Kasumi-1 (cell line): ENCODE measurements at places on chromosomes 16 and 17.

GRCh38 chr17:36625188-36625587, 23.8 kb downstream of the MRM1 start:
- no peak for DNase-seq

DNA sequence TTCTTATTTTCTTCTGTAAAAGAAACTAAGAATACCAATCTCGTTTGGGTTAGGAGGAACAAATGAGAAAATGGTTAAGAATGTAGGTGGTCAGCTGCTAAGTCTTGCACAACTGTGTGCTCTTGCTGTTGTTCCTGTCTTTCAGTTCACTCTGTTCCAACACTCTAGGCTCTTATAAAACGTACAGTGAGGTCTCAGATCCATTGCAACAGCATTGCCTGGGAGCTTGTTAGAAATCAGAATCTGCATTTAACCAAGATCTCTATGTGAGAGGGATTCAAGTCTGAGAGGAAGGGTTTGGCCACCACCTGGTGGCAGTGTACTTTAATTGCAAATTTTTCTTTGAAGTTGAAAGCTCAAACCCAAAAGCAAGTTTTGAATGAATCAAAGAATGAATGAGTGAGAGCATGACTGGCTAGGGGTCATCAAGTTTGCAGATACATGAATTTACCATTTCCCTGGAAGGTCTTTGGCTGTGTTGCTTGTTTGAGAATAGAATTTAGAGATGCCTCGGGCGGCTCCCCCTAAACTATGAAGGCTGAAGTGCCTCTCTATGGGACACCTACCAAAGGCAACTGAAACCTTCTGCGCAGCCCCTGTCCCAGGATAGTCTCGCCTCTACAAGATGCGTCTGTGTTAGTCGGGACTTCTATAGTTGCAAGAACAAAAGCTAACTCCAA, 2.5 kb downstream of the ALOX15B start:
- peak; percentile 48 for DNase-seq

GRCh38 chr17:41178843-41179616, 1.0 kb upstream of the KRTAP4-2 start:
- no peak for DNase-seq

- DNase-seq: peak; percentile 36
Observed at GRCh38 chr17:32553168-32553567, 66.4 kb downstream of the CDK5R1 start.

DNA sequence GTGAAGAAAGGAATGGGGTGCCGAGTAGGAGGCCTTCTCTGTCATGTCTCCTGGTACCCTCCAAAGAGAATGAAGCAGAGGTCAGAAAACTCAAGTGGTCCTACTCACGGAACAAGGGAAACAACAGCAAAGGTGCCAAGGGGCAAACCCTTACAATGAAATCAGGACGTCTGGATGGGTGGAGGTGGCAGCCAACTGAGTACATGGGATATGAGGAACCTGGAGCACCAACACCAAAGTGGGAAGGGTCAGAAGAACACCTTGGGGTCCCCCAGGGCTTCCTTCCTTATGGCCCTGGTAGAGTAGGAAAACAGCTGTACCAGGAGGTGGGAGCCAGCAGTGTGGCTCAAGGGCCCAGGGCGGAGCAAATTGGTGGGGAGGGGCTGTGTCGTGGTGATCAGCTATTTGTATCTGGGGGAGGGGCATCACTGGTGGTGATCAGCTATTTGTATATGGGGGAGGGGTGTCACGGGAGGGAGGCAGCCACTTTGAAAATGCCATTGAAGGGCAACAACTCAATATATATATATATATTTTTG, 643 bp downstream of the HIGD1B start:
- DNase-seq: no peak

GRCh38 chr17:47291242-47291873, 32.4 kb upstream of the EFCAB13 start:
- no peak for DNase-seq

DNA sequence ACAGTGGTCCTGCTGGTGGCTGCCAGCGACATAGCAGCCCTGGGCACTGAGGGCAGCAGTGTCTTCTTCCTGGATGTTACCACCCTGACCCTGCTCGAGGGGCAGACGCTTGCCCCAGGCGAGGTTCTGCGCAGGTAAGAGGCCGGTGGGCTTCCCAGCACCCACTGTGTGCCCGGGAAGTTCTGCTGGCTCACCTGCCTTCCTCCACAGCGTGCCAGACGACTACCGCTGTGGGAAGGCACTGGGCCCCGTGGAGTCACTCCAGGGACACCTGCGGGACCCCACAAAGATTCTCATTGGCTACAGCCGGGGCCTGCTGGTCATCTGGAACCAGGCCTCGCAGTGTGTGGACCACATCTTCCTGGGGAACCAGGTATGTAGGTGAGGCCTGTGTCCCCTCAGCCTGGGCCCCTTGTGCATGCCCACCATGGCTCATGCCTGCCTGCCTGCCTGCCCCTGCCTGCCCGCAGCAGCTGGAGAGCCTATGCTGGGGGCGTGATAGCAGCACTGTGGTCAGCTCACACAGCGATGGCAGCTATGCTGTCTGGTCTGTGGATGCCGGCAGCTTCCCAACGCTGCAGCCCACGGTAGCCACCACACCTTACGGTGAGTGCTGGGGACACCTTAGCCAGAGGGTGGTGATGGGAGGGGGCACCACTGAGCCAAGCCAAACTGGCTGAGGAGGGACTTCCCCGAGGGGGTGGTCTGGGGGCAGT, 8.5 kb downstream of the LLGL1 start:
- DNase-seq: no peak

- no peak for DNase-seq
Observed at GRCh38 chr17:823501-823902, 41.3 kb downstream of the MRM3 start.

DNA sequence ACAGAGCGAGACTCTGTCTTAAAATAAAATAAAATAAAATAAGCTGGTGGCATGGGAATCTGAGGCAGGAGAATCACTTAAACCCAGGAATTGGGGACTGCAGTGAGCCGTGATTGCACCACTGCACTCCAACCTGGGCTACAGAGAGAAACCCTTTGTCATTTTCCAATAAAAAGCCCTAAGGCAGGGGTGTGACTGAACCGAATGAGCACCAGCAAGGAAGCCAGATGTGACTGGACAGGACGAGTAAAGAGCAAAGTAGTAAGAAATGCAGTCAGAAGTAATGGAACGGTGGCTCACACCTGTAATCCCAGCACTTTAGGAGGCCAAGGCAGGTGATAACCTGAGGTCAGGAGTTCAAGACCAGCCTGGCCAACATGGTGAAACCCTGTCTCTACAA, 3.8 kb upstream of the RPL23 start:
- DNase-seq: no peak

DNA sequence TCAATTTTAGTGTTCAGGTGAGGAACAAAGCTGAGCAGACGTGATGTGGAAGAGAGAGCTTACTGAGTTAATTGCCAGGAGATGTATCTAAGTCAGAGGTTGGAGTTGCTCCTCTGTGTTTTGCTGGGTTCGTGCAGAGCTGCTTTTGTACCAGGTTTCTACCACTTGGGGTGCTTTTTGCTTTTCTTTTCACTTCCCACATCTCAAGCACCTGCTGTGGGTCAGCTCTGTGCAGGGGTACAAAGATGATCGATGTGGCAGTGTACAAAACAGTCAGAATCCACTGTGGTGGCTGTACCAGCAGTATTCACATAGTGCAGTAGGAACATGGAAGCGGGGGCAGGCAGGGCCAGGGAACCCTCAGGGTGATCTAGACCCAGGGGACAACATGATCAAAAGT, 14.8 kb downstream of the UNK start:
- DNase-seq: no peak

- no peak for DNase-seq
Observed at GRCh38 chr17:12759090-12759489, 30.2 kb upstream of the ARHGAP44 start.

- no peak for DNase-seq
Observed at GRCh38 chr16:17333229-17333628, 137.5 kb downstream of the XYLT1 start.

GRCh38 chr17:66834919-66835454, at the start of gene CACNG5:
TSS of gene CACNG5 (plus strand) at chr17:66835117. CDS start at chr17:66877333, 42,216 bp downstream.
- no peak for DNase-seq

- DNase-seq: no peak
Observed at GRCh38 chr16:70687102-70687511, 1.3 kb upstream of the MTSS2 start.

DNA sequence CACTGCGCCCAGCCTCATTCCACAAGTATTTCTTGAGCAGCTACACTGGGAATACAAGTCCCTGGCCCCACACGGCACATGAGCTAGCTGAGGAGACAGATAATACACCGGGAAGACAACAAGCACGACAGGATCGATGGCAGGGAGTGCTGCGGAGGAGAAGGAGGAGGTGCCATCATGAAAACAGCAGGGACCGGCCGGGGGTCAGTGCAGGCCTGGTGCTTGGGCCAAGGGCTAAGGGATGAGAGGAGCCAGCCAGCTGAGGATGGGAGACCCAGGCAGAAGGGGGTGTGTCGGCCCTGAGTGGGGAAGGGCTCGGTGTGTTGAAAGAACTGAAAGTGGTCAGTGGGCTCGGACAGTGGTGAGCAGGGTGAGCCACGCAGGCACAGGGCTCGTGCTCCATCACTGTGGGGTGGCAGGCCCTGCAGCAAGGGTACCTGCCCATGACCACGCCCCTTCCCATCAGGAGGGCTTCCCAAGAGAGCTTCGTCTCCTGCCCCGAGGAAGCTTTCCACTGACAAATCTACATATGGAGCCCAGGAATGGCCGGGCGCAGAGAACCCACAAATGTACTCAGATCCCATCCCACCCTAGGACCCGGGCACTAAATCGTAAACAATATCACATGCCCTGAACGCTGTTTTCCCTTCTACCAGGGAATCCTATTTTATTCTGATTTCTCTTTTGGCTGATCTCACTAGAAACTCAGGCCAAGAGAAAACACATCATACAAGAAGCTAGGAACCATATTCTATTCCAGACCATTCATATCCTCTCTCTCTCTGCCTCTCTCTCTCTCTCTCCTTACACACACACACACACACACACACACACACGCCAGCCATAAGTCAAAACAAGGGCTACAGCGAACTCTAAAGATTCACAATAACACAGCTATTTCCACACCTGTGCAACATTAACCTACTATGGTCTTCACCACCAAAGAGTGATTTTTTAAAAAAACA, 50.7 kb upstream of the TNRC6C start:
- no peak for DNase-seq

DNA sequence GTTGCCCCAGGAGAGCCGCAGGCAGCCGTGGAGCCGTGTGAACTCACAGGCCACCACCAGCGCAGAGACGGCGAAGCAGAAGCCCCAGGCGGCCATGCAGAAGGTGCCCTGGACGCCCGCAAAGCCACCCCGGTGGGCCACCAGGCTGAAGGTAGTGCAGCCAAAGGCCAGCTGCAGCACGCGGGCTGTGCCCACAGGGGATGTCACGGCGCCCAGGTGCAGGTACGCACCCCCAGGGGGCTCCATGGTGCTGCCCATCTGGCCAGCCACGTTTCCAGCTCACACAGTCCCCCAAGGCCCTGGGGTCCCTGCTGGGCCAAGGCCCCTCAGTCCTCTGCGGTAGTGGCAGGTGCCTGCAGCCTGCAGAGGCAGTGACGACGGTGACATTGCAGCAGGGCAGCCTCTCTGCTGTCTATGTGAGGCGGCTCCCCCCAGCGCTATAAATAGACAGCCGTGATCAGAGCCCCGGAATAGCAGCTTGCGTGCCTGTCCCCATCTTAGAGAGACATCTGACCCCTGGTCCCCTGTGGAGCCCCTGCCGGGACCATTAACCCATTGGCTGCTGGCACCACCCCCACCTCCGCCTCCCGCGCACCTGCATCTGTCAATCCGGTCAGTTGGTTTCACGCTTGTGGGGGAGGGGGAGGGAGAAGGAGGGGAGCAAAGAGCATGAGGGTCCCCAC, 4.5 kb upstream of the PYCR1 start:
- DNase-seq: no peak

- no peak for DNase-seq
Observed at GRCh38 chr17:78674595-78675315, 97.6 kb upstream of the DNAH17 start.

- DNase-seq: no peak
Observed at GRCh38 chr17:75834928-75835653, 9.1 kb downstream of the UNC13D start.

DNA sequence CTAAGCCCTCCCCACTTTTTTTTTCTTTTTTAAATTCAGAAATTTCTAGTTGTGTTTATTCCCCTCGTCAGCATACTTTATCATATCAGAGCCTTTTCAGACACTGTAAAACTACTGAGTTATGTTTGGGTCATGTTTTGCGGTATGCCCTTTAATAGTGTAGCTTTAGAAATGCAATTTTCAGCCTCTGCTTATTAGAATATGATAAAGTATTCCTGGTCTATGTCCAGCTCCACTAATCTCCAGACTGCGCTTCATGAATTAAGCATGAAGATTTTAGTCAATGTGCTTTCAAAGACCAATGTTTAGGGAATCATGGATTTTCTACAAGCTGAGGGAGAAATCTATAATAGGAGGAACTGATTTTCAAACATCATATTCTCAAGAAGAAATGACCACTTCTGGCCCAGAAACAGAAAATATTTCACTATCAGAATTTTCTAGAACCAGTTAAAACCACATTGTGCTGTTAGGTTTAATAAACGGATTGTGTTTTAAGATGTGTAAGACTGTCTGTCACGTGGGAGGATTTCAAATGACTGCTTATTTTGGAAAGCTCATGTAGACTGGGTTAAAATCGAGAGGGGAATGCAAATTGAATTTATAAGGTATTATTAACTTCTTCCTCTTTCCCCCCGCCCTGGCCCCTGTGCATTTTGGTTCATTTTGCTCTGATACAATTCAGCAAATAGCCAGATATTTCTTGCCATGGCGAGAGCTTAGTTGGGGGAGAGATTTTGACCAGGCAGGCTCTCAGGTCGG, 498.5 kb downstream of the WWOX start:
- no peak for DNase-seq

- no peak for DNase-seq
Observed at GRCh38 chr17:39702901-39703893, 3.3 kb downstream of the ERBB2 start.
